ENCODE measurements at places on chromosomes 1 and 21. TPM values are rescaled to one million over a fixed set of nuclear protein-coding genes. Genes with fewer than 3 reads are reported as not detected.

The ITSN1 gene
- 56.4 TPM for total RNA-seq

The SLC2A1 gene
- 395 TPM for total RNA-seq

The CD1E gene
- total RNA-seq = not detected

The UBASH3A gene
- total RNA-seq = not detected

The GABRD gene
- total RNA-seq = not detected

The MIXL1 gene
- total RNA-seq = not detected

The REN gene
- 0.54 TPM for total RNA-seq

The CDC7 gene
- total RNA-seq = 6.9 TPM

The GRIK3 gene
- total RNA-seq = not detected

The TP53BP2 gene
- 35.0 TPM for total RNA-seq

The GPR3 gene
- total RNA-seq = 0.83 TPM

The KCND3 gene
- under 0.01 TPM for total RNA-seq

The KRTAP21-1 gene
- not detected for total RNA-seq

The C1QC gene
- not detected for total RNA-seq

The TADA1 gene
- total RNA-seq = 16.8 TPM

The SAMD11 gene
- 5.9 TPM for total RNA-seq

The AMY2A gene
- not detected for total RNA-seq

The MRAP gene
- not detected for total RNA-seq

The TBX19 gene
- 0.28 TPM for total RNA-seq

The KRTAP10-10 gene
- not detected for total RNA-seq

The RNU1-2 gene
- total RNA-seq = under 0.01 TPM

The ZZZ3 gene
- total RNA-seq = 84.7 TPM

The AMY1C gene
- not detected for total RNA-seq

The ADCY10 gene
- total RNA-seq = under 0.01 TPM

The UMODL1 gene
- total RNA-seq = not detected

The LCE6A gene
- not detected for total RNA-seq

The OR2T11 gene
- not detected for total RNA-seq

The MSH4 gene
- under 0.01 TPM for total RNA-seq

The DPT gene
- total RNA-seq = not detected

The SPRR2F gene
- not detected for total RNA-seq

The INPP5B gene
- total RNA-seq = 20.4 TPM

The LCK gene
- total RNA-seq = not detected

The C8B gene
- not detected for total RNA-seq

The ADGRB2 gene
- 2.2 TPM for total RNA-seq

The DDI2 gene
- total RNA-seq = 13.4 TPM

The VSIG8 gene
- not detected for total RNA-seq

The GJB4 gene
- total RNA-seq = not detected

The KCNH1 gene
- 0.54 TPM for total RNA-seq

The FAM177B gene
- not detected for total RNA-seq

The C4BPB gene
- total RNA-seq = not detected

The C4BPA gene
- total RNA-seq = not detected

The WDR64 gene
- total RNA-seq = not detected

The RNF11 gene
- total RNA-seq = 119 TPM

The MLLT11 gene
- 5.3 TPM for total RNA-seq

The TMCO2 gene
- not detected for total RNA-seq

The ABCG1 gene
- total RNA-seq = 0.36 TPM

The USP1 gene
- 26.1 TPM for total RNA-seq

The C1orf167 gene
- total RNA-seq = 0.28 TPM

The CAMK2N1 gene
- total RNA-seq = 10.2 TPM

The LCE1A gene
- total RNA-seq = not detected
